ENCODE measurements at places on chromosomes 12 and 14. TPM values are rescaled to one million over a fixed set of nuclear protein-coding genes. Genes with fewer than 3 reads are reported as not detected.

GRCh38 chr12:89890161-89890560 is 181.5 kb upstream of the ATP2B1 start:
- no peak for DNase-seq

DNA sequence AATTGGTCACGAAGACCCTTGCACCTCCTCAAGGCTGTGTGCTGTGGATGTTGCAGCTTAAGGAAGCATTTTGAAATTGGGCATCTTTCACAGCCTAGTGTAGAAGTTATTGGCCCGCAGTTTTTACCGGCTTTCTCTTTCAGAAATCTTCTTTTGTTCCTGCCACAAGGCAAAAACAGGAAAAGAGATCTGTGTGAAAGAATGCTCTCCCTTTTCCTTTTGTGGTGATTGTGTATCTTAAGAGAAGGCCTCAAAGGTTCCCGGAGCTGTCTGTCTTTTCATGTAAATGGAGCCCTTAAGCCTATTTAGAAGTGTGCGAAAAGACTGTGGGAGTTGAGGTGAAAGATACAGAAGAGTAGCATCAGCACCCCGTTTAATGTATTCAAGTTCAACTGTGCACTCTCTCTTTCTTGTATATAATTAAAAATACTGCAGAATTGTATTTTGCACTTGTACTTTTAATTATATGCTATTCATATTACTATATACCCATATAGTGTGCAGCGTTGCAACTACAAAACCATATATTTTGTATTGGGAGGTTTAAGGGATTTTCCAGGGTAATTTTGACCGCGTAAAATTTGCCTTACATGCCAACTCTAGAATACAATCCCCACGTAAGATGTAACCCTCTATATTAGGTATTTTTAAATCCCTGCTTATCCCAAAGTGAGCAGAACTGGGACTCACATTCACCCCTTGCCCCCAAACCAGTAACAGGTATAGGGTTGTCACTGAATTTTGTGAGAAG is 441.7 kb downstream of the RAD51B start:
- no peak for DNase-seq

C14orf39 gene
- total RNA-seq: not detected

PDZRN4 gene
- not detected for total RNA-seq

DNA sequence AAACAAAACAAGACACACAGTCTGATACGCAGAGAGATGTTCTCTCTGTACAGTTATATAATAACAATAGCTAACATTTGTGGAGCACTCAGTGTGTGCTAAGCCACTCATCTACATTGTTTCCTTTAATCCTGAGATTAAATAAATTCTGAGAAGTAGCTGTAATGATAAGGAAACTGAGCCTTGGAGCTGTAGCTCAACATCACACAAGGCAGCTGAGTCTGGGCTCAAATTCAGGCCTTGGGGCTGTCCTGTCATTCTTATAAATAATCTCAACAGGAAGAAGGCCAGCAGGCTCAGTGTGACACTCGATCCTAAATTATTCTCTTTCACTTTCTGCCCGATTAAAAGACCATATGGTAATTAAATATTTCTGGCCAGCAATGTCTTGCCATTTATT is 24.5 kb downstream of the CDKN1B start:
- DNase-seq: no peak

- DNase-seq: no peak
Observed at GRCh38 chr12:52089491-52089890, 10.0 kb downstream of the SMIM41 start.

DNA sequence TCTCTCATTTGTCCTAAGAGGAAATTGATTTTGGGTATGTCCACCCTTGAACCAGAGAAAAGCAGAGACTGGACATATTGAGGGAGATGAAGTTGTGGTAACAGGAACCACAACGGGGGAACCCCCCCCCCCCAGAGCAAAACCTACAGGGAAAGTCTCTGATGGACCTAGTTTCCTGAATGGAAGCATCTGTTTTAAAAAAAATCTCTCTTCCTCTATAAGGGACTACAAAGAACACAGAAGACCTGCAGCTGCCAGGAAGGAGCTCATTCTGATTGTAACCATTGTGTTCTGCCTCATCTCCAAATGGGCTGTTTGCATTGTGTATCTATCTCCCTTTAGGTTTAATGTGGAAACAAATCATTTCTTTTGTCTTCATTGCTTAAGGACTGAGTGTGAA is 13.4 kb downstream of the C1S start:
- DNase-seq: no peak

DNA sequence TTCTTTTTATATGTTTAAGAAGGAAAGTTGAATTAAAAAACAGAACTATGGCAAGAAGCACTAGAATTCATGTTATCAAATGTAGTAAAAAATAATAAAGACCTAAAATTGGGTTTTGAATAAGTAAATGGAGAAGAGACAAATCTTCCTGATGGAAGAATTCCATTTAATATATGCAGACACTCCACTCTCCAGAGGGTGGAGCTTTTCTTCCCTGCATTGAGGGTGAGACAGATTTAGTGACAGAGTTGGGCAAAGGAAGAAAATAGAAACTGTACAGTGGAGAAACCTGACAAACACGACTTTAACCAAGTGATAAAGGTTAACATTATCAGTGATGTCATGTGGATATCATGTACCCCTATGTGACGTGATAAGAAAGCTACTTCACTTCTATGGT is 217.6 kb downstream of the PRKD1 start:
- DNase-seq: no peak

PLEKHG7 gene
- not detected for total RNA-seq
